Urinary bladder (tissue), 4 donors: ENCODE measurements at places on chromosomes 16 and 17. TPM values are rescaled to one million over a fixed set of nuclear protein-coding genes. Genes with fewer than 3 reads are reported as not detected.

PRR35 gene
- polyA plus RNA-seq, result not detected

PRSS33 gene
- polyA plus RNA-seq, result not detected

TP53TG3B gene
- polyA plus RNA-seq, result not detected

HAP1 gene
- 0.27 TPM for polyA plus RNA-seq

KRTAP1-1 gene
- polyA plus RNA-seq, result not detected

SLFN12L gene
- polyA plus RNA-seq, result 0.30 TPM

OTOA gene
- polyA plus RNA-seq, result 0.05 TPM

KRTAP9-2 gene
- polyA plus RNA-seq, result not detected

TMEM186 gene
- polyA plus RNA-seq, result 10.6 TPM

PTX4 gene
- 0.10 TPM for polyA plus RNA-seq
